Astrocyte of the hippocampus (primary cell): ENCODE measurements at places on chromosomes 12 and 14.

DNA sequence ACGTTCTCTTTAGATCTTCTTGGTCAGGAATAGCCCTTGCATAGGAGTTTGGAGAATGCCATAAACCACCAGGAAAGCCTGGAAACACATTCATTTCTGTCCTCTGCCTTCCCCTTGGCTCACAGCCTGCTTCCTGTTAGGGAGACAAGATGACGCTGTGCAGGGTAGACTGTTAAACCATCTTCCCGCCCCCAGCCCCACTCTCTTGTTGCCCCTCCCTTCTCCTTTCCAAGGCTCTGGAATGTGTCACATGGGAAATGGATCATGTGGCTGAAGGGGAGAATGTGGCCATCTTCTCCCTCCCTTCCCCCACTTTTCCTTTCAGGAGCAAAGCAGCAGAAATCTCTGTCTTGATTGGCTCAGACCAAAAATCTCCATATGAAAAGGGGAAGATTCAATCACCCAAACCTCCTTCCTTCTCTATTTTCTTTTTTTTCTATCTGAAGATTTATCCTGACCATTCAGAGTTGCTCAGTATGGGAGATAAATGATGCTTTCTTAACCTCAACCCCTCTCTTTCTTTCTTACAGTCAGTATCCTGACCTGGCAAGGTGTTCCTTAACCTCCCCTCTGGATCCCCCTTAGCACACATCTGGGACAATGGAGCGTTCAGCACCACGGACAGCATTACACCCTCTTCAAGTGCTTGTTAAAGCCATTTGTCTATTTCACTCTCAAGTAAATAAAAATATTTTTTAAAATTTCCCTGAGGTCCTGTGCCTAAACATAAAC, 11.4 kb downstream of the GPR19 start:
- peak; percentile 67 for DNase-seq

DNA sequence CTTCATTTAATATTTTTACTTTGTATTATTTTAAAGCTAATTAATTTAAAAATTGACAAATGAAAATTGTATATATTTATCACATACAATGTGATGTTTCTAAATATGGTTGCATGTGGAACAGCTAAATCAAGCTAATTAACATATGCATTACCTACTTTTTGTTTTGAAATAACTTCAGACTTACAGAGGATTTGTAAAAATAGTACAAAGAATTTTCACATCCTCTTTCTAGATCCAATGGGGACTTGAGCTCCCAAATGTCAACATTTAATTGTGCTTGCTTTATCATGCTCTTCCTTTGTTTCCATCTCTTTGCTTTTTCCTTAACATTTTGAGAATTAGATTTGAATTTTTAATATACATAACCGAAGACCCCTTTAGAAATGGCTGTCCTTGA, 6.6 kb downstream of the DCD start:
- DNase-seq = no peak

GRCh38 chr12:105640761-105641160, 310.3 kb downstream of the C12orf75 start:
- peak; percentile 71 for DNase-seq

DNA sequence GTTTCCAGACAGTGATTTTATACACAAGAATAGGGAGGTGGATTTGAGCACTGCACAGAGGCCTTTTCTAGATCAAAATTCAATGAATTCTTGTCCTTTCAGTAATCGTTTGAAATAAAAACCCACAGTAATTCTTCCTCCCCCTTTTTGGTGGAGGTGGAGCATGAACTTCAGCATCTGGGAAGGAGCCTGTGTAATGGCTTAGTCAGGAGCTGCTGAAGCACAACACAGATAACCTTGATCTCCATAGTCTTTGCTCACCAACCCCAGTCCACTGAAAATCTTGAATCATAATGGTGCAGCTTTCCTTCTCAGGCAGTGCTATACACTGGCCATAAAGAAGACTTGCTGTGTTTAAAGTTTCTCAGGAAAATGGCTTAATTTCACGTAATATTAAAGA, 6.4 kb upstream of the TBPL2 start:
- DNase-seq = peak; percentile 88

GRCh38 chr14:61288720-61289119, 7.6 kb upstream of the TMEM30B start:
- DNase-seq = no peak

DNA sequence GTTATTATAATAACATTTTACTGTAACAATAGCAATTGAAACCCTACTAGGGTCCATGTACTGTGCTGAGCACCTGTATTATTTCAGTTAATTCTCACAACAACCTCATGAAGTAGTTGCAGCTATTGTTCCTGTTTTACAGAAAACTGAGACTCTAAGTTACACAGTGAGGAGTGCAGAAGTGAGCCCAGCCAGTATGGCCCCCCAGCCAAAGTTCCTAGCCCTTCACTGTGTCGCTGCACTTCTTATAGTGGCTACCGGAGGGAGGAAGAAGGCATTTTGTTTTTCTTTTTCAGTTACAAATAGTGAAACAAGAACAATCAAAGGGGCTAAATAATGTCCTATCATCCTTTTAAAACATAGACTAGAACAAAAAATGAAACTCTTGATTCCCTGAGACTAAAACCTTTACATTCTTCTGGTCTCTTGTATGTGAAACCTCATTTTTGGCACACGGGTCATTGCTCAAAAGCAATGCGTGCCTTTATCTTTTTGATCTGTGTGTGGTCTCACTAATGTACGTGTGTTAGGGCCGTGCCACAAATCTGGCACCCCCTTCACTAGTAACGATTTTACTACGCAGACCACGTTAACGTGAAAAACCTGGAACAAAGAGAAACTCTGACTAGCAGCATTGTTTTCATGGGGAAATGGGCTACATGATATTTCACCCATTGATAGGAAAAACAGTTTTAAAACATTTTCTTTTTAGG, 88.7 kb downstream of the LLPH start:
- DNase-seq = peak; percentile 20

GRCh38 chr14:96582995-96583394, 80.8 kb downstream of the PAPOLA start:
- DNase-seq = no peak

GRCh38 chr14:51308866-51309265, 68.8 kb downstream of the TMX1 start:
- no peak for DNase-seq

DNA sequence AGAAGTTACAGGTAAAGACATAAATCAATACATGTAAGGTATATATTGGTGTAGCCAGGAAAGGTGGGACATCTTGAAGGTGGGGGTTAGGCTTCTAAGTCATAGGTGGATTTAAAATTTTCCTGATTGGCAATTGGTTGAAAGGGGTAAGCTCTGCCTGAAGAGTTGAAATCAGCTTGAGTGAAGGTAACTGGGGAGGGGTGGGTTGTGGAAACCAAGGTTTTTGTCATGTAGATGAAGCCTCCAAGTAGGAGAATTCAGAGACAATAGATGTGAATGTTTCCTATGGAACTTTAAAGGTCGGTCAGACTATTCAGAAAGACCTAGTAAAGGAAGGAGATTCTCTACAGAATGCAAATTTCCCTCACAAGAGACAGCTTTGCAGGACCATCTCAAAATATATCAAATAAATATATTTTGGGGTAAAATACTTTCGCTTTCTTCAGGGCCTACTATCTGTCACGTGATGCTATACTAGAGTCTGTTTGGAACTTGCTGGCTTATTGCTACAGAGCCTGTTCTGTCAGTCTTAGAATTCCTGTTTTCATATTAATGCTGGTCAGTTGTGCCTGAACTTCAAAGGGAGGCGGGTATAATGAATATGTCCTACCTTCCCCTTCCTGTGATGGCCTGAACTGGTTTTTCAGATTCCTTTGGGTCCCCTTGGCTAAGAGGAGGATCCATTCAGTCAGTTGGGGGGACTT, 20.6 kb upstream of the SPATA7 start:
- DNase-seq = no peak

- no peak for DNase-seq
These were observed 8.2 kb upstream of the WASHC4 start for GRCh38 chr12:105099356-105099755.

- no peak for DNase-seq
These were observed 231.7 kb downstream of the DPF3 start for GRCh38 chr14:72662214-72662613.

GRCh38 chr14:72640911-72641485, 252.9 kb downstream of the DPF3 start:
- no peak for DNase-seq

GRCh38 chr14:61188978-61189808, 91.9 kb downstream of the TMEM30B start:
- DNase-seq = peak; percentile 81

GRCh38 chr12:104285740-104286515, 17.6 kb upstream of the EID3 start:
- peak; percentile 53 for DNase-seq

GRCh38 chr12:38961683-38962082, 56.3 kb upstream of the CPNE8 start:
- DNase-seq = no peak

DNA sequence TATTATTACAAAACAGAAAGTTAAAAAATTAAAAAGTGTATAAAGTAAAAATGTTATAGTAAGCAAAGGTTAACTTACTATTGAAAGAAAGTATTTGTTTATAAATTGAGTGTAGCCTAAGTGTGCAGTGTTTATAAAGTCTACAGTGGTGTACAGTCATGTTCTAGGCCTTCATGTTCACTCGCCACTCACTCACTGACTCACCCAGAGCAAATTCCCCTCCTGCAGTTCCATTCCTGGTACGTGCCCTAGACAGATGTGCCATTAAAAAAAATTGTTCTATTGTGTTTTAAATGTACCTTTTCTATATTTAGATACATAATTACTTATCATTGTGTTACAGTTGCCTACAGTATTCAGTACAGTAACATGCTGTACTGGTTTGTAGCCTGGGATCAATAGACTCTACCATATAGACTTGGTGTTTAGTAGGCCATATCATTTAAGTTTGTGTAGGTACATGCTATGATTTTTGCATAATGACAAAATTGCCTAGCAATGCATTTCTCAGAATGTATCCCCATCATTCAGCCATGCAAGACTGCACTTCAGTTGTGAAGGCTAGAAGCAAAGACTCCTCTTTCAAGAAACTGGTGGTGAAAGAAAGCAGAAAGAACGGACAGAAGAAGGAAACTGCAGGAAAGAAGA, 100.6 kb downstream of the DACT1 start:
- peak; percentile 84 for DNase-seq

- peak; percentile 35 for DNase-seq
These were observed 151.0 kb upstream of the ARHGAP5 start for GRCh38 chr14:31926123-31926522.

GRCh38 chr14:56008150-56008549, 110.1 kb upstream of the PELI2 start:
- DNase-seq = no peak

DNA sequence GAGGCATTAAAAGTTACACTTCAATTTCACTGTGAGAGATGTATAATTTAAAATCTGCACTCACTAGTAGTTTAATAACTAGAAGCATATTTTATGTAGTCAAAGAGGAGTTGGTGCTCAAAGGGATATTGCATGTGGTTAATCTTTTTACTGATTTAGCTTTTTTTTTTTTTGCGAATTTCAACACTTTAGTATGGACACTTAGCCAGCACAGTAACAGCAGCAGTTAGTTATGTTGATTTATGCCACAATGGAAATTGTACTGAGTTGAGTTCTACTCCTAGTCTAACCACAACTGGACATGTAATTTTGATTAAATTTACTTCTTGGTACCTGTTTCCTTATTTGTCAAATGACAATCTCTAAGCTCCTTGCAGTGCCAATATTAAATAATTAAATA, 104.2 kb downstream of the RERG start:
- DNase-seq = no peak

GRCh38 chr14:103129301-103130016, 6.2 kb downstream of the TNFAIP2 start:
- DNase-seq = peak; percentile 32

- no peak for DNase-seq
These were observed 69.0 kb downstream of the ITPK1 start for GRCh38 chr14:93046705-93047050.
